ENCODE measurements at places on chromosomes 12 and 14.

DNA sequence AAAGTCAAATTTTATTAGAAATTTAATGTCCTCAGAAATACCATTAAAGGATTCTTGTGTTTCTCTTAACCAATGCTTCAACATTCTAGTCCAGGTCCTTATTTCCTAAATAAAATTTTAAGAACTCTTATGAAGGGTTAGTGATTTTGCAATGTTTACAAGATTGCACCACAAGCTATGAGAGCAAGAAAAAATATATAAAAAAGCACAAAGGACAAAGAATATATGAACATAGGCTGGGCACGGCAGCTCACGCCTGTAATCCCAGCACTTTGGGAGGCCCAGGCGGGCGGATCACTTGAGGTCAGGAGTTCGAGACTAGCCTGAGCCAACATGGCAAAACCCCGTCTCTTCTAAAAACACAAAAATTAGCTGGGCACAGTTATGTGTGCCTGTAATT lies 7.7 kb downstream of the RACGAP1 start:
- DNase-seq = no peak

DNA sequence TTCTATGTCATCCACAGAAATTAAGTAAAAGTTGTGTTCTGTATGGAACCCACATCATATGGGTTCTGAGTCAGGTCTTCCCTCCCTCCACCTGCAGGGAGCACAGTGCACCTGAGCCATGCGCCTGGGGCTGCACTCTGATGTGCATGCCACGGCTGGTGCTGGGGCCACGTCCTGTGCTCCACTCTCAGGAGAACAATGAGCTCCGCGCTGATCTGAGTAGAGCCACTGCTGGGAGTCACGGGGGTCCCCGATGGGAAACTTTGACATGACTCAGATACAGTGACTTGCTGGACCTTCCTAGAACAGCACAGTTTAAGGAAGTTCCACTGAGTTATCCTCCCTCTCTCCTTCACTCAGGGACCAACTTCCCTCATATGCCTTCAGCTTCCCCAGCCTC lies 683.4 kb downstream of the TMEM121 start:
- no peak for DNase-seq

- no peak for DNase-seq
Observed at GRCh38 chr12:42421844-42422779, 96.1 kb downstream of the PPHLN1 start.

DNA sequence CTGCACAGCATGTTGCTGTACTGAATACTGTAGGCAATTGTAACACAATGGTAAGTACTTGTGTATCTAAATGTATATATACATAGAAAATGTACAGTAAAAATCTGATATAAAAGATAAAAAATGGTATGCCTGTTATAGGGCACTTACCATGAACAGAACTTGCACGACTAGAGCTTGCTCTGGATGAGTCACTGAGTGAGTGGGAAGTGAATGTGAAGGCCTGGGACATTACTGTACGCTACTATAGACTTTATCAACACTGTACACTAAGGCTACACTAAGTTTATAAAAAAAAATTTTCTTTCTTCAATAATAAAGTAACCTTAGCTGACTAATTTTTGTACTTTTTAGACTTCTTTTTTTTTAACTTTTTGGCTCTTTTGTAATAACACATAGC lies 24.2 kb upstream of the NEDD1 start:
- no peak for DNase-seq

DNA sequence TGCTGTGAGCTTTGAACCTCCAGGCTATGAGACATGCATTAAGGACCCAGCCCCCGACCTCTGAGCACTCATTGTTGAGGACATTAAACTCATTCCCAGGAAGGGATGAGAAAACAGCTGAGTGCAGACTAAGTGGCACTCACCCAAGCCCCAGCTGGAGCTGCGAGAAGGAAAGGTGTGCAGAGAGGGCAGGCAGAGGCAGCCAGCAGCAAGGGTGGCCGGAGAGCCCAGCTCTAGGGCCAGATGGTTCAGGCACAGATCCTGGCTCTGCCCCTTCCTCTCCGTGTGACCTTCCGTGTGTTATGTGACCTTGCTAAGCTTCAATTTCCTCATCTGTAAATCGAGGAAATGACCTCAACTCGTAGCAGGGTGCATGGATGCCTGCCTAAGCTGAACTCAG lies 3.7 kb downstream of the TSPAN11 start:
- no peak for DNase-seq

- DNase-seq = no peak
Observed at GRCh38 chr14:94775871-94776210, 5.9 kb upstream of the GSC start.

DNA sequence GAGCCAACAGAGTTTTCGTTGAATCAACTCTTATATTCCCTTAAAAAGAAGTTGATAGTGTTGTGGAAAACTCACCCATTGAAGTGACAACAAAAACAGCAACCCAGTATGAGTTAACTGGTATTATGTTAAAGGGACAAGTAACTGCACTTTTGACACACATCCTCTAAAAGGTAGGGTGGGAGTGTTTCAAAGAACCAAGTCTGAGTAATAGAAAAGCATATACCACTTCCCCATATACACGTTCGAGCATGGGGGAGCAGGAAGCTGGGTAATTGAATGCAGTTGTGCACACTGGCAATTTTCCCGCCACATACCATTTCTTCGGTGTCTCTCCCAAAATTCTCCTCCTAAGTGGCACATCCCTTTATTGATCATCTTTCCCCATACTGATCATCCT lies 31.5 kb downstream of the IFNG-AS1 start:
- no peak for DNase-seq

GRCh38 chr12:4648104-4648500 lies 749 bp downstream of the AKAP3 start:
- DNase-seq = no peak

GRCh38 chr12:122086116-122086515 lies 7.6 kb downstream of the MLXIP start:
- DNase-seq = no peak

DNA sequence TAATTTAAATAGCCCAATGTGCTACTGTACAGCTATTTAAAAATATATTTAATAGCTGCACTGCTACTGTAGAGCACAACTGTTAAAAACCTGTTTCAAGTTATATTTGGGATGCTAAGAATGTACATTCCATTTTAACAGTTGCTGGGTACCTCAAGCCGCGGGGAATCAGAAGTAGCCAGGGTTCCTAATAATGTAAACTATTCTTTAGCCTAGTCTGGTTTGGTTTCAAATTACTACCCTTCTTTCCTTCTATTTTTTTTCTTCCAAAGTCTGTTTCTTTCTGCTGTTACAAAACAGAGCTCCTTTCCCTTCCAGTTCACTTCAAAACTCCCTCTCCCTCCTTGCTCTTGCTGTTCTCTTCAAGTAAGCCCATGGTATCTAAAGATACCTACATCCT lies 21.3 kb downstream of the SCAF11 start:
- no peak for DNase-seq

- DNase-seq = no peak
Observed at GRCh38 chr12:53944907-53945847, 6.5 kb downstream of the HOXC13 start.

DNA sequence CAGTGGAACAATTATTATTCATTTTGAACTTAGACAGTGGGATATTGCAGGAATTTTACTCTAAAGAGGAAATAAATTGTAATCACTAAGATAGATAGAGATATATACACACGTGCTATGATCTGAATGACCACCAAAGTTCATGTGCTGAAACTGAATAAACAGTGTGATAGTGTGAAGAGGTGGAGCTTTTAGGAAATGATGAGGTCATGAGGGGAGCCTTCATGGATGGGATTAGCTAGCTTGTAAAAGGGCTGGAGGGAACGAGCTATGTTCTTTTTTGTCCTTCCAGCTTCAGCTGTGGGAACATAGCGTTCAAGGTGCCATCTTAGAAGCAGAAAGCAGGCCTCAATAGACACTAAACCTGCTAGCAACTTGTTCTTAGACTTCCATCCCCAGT lies 191.5 kb upstream of the LRIG3 start:
- DNase-seq = no peak

DNA sequence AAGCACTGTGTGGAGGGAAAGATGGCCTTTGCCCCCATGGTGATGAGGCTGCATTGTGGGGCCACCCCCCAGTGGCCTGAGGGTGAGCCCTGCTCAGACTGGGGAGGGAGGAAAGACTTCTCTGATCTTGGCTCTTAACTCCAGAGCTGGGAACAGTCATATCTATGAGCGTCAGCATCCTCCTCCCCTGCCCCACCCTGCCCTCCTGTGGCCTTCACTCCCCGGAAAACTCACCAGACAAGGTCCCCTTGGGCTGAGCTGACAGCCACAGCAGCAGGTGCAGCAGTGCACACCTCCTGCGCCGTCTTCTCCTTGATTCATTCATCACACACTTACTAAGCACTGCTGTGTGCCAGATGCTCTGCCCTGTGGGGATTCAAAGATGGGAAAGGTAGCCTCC lies 98.8 kb downstream of the B4GALNT3 start:
- no peak for DNase-seq

DNA sequence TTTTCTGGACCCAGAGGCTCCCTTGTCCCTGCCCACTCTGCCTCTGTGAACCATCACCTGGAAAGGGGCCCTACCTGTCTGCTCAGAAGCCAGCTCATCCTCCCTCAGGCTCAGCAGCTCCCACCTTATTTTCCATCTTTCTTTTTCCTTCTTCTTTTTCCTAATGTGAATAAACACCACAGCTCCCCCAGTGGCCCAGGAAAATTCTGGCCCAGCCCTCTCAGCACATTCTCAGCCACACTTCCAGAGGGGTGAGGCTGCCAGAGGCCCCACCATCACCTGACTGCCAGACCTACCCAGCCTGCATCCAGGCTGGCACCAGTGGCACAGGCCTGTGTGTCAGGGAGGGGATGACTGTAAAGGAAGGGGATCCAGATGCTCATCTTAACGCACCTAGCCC lies 23.0 kb downstream of the ZFHX2 start:
- DNase-seq = no peak

- DNase-seq = no peak
Observed at GRCh38 chr14:60095781-60096450, 4.2 kb downstream of the PCNX4 start.

DNA sequence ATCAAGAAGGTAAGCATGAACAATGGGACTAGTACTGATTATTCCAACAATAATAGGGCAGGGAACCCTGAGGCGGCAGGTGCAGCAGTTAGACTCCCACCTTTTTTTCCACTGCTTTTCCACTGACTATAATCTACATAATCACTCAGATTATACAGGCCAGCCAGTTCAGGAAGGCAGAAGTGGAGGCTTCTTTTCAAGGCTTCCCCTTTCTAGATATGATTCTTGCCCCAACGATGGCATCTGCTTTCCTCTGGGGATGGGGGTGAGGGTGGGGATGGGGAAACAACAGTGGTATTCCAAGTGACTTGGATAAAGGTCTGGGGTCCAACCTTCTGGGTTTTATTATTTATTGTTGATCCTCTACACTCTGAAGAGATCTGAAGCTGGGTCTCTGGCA lies 331 bp downstream of the NCKAP1L start:
- DNase-seq = no peak

DNA sequence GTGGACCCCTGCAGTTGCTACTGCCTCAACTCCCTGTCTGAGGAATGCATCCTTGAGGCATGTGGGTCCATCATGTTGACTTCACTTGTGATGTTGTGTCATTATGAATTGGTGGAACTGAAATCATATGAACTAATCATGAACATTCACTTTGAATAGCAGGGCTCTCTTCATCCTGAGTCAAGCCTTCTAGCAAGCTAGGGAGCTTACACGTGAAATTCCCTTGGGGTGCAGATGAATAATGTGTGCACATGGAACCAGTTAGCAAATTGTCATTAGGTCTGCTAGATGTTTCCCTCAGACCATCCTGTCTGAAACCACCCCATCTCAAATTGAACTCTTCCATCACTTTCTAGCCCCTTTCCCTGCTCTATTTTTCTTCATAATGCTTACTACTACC lies 3.6 kb downstream of the COQ6 start:
- no peak for DNase-seq

DNA sequence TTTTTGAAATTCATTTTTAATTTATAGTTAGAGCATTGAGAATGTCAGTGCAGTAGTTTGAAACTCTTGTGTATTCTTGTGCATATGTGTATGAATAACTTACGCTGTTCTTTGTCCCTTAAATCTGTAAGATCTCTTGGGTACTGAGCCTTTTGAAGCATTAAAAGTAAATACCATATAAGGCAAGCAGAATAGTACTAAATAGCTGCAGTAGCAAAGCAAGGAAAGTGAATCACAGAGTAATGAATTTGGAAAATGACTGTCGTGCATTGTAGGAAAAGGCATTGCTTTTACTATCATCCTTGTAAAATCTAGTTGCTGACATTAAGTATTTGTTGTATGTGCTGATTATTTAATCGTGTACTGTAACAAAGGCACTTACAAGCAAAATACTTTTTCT lies 12.1 kb downstream of the CNOT2 start:
- DNase-seq = no peak

DNA sequence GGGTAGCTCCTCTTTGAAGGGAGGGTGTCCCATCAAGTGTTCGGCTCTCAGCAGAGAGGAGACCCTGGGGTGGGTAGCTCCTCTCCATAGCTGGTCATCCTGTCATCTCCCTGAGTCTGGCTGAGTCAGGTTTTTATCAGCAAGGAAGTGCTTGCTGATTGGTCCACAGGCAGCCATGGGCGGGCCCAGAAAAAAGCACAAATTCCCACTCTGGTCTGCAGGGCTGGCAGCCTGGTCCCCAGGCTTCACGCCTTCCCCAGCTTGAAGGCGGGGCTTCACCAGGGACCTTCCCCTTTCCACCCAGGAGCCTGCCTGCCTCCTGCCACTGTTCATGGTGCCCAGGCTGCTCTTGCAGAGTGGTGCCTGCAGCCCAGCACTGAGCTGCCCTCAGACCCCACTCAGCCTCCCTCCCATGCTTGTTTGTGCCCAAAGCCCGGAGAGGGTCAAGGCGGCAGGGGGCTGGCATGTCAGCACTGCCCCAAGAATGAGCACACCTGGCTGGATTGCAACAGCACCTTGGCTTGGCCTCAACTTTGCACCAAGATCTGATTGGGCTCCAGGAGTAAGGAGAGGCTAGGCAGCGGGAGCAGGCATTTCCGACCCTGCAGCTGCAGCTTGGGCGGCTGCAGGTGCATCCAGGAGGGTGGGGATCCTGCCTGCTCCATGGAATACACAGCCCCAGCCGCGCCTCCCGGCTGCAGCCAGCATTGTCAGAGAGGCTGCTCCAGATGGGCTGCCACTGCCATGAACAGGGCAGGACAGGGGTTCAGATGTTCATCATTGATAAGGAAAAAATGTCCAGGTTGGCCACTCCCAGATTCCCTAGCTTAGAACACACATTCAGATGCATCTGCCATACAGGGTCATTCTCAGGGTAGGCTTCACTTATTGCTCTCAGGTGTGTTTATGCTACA lies 22.0 kb upstream of the WDR89 start:
- DNase-seq = no peak

GRCh38 chr14:59831121-59831730 lies 39.4 kb downstream of the RTN1 start:
- no peak for DNase-seq

DNA sequence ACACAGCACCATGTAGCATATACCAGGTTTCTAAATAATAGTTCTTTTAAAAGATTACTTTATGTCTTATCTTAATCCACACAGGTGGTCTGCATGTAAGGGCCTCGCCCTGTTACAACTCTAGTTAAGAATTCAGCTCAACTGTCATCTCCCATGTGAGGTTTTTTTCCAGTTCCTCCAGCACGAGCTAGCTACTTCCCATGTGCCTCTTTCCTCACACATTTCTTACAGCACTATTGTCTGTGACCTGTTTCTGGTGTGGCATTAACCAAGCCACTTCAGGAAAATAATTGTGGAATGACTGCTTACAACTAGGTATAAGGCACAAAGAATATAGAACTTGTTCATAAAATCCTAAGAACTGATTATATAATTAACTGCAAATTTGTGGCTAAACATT lies 65.5 kb downstream of the SH2B3 start:
- no peak for DNase-seq
